AG04449 (cell line): ENCODE measurements at places on chromosomes 7 and 10.

- no peak for DNase-seq
Observed at GRCh38 chr10:110841767-110842267, 29.9 kb upstream of the PDCD4 start.

DNA sequence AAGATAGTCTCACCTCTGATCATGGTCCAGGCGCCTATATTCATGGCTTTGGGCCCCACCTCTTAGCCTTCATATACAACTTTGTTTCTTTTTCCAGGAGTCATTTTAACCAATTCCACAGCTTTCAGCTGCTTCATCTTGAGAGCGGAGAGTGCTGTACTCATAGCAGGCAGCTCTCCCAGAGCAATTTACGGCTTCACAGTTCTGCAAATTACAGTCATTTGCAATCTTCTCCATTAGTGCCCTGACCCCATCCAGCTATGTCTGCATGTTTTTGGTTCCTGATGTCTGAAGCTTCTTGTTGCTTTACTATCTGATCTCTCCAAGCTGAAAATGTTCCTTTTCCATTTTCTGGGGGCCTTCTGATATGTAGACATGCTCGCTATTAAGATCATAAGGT lies 18.0 kb upstream of the MEST start:
- DNase-seq: no peak

- DNase-seq: no peak
Observed at GRCh38 chr10:117477211-117477947, 65.2 kb upstream of the EMX2 start.

GRCh38 chr7:127904670-127904985 lies 126.6 kb downstream of the LRRC4 start:
- DNase-seq: no peak

- DNase-seq: no peak
Observed at GRCh38 chr7:47383072-47383471, 198.8 kb downstream of the TNS3 start.

DNA sequence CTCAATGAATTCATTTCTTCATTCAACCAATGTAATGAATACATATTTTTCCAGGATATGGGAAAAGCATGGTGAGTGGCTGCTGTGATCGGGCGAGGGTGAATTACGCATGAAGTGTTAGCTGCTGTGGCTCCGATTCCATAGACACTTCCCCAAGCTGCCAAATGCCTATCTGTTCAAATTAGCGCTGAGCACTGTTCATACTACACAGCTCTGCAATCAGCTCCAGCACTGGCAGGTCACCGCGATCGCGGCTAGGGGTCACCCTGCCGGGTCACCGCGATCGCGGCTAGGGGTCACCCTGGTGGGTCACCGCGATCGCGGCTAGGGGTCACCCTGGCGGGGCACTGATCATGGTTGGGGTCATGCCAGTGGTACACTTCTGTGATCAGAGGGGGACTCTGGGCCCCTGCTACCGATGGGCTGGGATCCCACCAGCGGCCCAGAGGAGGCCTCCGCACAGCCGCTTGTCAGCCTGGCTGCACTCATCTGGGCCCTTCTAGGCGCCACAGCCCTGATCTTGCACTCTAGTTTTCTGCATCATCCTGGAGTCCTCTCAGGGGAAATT lies 49.3 kb downstream of the JAKMIP3 start:
- DNase-seq: no peak

GRCh38 chr7:22725585-22725984 lies 1.4 kb upstream of the IL6 start:
- DNase-seq: no peak

DNA sequence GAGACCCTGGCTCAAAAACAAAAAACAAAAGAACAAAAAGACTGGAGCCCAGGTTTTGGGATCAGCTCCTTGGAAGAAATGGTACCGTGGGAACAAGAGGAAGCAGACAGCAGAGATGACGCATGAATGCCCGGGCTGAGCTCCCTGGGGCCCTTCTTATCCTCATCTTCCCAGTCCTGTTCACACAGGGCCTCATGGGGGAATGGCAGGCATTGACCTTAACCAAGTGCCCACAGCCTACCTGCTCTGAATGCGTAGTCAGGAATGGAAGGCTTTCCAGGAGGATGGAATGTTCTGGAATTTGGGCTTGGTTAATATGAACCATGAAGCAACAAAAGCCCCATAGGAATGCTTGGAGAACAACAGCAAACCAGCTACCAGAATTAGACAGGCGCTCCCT lies 154.7 kb downstream of the PRPF18 start:
- no peak for DNase-seq

DNA sequence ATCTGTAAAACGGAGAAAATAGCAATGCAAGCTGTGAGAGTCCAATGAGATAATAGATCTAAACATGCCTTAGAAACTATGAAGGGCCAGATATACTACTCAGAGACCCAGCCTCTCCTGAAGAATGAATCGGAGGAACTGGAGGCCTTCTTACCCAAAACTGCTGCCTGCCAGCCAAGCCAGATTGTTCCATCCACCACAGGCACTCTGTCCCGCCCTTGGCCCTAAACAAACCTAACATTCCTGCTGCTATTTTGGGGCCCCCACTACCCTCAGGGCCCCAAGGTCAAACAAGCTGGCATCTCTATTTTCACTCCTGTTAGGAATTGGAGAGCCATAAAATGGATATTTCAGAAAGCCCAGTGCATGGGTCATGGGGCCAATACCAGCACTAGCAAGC lies 48.0 kb upstream of the HMX3 start:
- no peak for DNase-seq

DNA sequence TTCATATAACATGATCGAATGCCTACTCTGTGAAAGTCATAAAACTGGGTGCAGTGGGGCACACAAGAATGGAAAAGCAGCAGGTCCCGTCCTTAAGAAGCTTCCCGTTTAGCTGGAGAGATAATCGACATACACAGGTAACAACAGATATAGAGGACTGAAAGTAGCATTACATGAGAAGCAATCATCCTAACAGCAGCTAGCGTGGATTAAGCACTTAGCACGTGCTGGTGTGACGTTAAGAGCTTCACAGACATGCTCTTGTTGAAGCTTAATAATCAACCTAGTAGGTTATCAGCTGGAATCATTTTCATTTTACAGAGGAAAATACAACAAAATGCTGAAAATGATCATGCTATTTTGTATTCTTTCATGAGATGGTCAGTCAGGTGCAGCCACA lies 184.8 kb downstream of the GPAM start:
- no peak for DNase-seq

- DNase-seq: no peak
Observed at GRCh38 chr10:67098461-67098860, 172.6 kb downstream of the LRRTM3 start.

- no peak for DNase-seq
Observed at GRCh38 chr7:44448922-44449583, 41.4 kb downstream of the NUDCD3 start.
